Activated CD4-positive, alpha-beta T cell treated with anti-CD3 and anti-CD28 coated beads, Interleukin-2, Interleukin-4, amounts not matched to agents 100 ng/mL and 50 ng/mL, durations not matched to agents 16 hours and 8 hours (primary cell): ENCODE measurements at places on chromosomes 5 and 9.

GRCh38 chr5:113112435-113112834 lies 135.8 kb downstream of the DCP2 start:
- no peak for DNase-seq

- no peak for DNase-seq
These were observed 2.8 kb upstream of the STOML2 start for GRCh38 chr9:35105571-35106342.

GRCh38 chr9:114055894-114056293 lies 22.2 kb downstream of the AMBP start:
- DNase-seq = no peak

GRCh38 chr5:161263191-161263590 lies 283.3 kb downstream of the GABRB2 start:
- DNase-seq = no peak

- no peak for DNase-seq
These were observed 13.2 kb downstream of the DOCK8 start for GRCh38 chr9:227860-228259.

DNA sequence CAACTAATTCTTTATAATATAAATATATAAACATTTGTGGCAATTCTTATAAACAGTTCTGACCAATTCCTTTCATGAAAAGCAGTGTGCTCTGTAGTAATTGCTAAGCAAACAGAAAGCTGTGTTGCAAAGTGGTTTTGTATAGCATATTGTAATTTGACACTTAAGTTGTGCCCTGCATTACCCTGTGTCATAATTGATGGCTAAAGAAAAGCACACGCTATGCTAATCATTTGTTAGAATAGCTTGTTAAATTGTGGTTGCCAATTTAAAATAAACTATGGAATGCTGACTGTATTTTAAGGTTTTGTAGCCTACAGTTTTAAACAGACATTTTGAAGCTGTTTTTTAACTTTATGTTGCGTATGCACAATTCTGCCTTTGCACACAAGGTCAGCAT lies 140.0 kb downstream of the PBX3 start:
- no peak for DNase-seq

- DNase-seq = no peak
These were observed 45.5 kb downstream of the BICD2 start for GRCh38 chr9:92719028-92719647.

- no peak for DNase-seq
These were observed 43.1 kb upstream of the TTC39B start for GRCh38 chr9:15349892-15350761.

DNA sequence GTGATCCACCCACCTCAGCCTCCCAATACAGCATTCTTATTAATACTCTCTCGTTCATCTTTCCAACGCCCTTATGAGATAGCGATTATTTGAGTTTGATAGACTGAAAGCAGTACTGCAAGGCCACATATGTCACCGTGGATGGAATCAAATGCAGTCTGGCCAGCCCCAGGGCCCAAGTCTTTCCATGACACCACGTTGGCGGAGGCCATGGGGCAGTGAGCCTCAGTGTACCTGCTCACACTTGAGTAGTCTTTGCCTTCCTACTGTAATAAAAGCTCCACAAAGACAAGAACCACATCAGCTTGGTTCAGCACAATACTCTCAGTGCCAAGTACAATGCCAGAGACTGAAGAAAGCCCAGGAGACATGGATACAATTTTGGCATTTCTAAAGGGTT lies 88.5 kb downstream of the TTLL11 start:
- no peak for DNase-seq

- DNase-seq = no peak
These were observed 60.2 kb downstream of the WNK2 start for GRCh38 chr9:93244101-93244500.

DNA sequence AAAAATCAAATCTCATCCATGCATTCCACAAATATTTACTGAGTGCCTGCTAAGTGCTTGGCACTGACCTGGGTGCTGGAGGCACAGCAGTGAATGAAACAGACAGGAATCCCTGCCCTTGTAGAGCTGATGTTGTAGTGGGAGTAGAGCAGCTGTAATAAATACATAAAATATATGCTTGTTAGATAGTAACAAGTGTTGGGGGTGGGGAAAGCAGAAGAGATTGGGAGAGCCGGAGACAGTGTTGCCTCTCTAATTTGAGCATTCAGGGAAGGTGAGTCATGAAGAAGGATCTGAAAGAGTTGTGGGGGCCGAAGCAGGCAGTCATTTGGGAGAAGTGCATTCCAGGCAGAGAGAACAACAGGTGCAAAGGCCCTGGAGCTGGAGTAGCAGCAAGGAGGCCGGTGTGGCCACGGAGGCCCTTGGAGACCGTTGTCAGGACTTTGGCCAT lies 97.9 kb downstream of the ZNF618 start:
- no peak for DNase-seq
